CD4-positive, alpha-beta T cell treated with Interleukin-15 for 1 hour (primary cell): ENCODE measurements at places on chromosomes 4 and X.
A peak's percentile ranks its signal among the peaks of the same experiment; 100 is the strongest.

DNA sequence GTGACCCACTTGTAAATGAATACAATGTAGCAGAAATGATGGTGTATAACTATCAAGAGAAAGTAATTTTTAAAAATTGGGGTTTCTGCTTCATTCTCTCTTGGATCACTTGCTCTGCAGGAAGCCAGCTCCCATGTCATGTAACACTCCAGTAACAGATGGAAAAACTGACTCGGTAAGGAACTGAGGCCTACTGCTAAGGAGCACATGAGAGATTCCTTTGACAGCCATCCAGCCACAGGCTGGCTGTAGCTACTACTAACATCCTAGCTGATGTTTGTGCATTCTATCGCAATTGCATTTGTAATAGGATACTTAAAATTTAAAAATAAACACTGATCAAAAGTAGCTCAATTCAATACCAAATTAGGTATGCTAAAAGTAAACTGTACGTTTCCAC is 102.3 kb upstream of the MAB21L2 start:
- no peak for DNase-seq

GRCh38 chr4:8703857-8704495 is 111.4 kb downstream of the CPZ start:
- peak; percentile 9 for DNase-seq

DNA sequence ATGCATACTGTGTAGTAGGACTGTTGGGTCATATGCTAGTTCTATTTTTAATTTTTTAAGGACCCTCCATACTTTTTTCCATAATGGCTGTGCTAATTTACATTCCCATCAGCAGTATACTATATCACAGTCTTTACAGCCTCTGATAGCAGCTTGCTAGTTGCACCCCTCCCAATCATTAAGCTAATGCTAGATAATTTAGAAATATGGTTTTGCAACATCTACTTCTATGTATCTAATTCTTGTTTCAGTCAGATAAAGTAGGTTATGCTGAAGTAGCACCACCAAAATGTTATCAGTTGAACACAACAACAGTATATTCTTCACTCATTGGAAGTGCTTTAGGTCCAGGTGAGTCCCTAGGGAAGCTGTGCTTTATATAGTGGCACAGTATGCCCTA is 522.7 kb upstream of the HTR2C start:
- no peak for DNase-seq

DNA sequence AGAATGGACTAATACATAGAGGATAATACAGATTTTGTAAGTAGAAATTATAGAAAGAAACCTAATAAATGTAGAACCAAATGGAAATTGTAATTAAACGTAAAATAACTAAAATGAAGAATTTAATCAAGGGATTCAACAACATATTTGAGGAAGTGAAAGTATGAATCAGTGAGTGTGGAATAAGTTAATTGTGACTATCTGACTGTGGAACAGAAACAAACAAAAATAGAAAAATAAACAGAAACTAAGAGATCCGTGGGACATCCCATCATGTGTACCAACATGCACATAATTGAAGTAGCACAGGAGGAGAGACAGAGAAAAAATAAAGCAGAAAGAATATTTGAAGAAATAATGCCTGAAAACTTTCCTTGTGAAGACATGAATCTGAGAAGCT is 208.6 kb upstream of the TACR3 start:
- no peak for DNase-seq

GRCh38 chr4:48337731-48338130 is 3.6 kb upstream of the SLAIN2 start:
- no peak for DNase-seq

GRCh38 chr4:139501927-139502899 is 48.3 kb downstream of the RAB33B start:
- no peak for DNase-seq

DNA sequence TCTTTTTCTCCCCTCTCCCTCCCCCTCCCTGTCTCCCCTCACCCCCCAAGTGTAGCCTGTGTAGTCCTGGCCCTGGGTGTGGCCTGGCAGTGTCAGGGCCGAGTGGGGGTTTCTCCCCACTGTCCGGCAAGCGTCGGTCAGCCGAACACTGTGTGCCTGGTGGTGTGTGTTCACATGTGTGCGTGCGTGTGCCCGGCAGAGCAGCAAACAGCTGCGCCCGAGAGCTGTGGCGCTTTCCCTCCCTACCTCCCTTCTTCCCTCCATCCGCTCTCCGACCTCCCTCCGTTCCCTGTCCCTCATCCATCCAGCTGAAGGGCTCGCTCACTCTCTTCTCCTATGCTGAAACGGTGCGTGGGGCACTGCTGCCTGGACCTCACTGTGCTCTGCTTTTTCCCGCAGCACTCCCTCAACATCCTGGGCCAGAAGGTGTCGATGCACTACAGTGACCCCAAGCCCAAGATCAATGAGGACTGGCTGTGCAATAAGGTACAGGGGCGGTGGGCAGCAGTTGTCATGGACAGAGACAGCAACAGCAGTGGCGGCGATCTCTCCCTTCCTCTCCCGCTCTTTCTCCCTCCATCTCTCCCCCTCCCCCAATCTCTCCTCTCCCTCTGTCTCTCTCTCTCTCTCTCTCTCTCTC is 17.4 kb upstream of the UBA1 start:
- DNase-seq = no peak

DNA sequence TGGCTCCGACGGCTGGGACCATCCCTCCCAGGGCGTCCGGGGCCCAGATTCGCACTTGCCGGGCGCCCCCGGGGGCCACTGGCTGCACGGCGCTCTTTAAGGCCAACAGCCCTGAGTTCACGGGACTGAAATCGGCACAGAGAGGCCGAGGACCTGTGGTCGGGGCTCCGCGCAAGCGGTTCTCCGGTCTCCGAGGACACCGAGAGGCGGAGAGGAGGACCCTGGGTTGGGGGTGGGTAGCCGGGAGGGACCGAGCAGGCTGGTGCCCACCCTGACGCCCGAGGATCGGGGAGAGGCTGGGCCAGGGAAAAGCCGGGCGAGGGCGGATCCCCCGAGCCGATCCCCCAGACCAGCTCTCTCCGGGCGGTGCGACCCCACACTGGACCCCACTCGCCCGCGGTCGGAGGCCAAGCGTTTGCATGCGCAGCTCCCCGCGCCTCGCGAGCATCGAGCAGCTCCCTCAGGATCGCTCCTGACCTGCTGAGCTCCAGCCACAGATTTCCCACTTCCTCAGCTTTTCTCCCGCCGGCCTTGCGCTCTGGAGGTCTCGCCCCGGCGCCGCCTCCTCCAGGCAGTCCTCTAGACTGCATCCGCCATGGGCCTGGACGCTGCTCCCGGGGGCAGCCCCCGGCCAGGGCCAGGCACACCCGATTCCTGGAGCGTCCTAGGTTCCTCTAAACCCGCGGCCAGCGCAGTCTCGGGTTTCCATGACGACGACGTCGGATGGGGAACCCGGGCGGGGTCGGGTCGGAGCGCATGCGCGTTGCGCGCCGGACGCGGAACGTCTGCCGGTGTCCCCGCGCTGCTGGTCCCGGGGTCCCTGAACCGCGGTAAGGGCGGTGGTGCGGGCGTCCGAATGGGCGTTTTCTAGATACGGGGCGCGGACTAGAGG is 17.6 kb upstream of the NAT8L start:
- peak; percentile 89 for DNase-seq

DNA sequence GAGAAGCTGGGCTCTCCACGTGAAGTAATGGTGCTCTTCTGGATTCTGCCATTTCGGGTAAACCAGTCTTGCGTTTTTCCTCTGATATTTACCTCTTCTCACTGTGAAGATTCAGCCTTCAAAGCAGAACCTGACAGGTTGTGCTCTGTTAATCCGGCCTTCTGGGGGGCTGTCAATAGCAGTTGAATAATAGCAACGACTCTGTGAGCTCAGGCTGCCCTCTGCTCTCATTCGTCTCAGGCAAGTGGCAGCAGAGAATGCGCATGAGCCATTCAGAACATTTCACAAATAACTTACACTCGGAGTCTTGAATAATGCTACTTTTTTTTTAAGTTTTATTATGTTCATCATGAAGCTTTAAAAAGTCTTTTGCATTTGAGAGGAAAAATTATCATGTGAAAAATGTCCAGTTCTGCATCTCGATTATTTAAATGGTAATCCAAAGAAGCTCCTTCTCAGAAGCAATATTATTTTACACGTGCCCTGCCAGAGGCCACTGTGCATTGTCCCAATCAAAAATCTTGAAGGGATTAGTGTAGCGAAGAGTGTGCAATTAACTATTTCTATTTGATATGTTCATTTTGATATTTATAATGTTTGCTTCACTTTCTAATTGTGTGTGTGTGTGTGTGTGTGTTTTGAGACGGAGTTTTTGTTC is 354.2 kb upstream of the FAT1 start:
- no peak for DNase-seq

GRCh38 chrX:20037186-20037585 is 46.3 kb upstream of the BCLAF3 start:
- DNase-seq = no peak

DNA sequence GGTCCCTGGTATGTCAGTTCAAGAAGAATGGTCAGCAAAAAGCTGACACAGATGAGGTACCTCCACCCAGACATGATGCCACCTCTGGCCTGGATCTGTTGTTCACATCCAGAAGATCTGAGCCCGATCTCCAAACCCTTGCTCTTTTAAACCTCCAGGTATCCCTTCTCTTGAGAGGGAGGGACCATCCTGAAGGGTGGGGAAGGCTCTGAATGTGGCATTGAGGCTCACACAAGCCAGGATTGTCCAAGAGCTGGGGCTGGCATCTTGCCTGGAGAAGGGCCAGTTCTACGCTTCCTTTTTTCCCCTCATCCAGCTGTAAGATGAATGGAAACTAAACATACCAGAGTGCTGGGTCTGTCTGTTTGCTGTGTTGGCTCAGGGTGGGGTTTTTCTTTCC is at the start of gene ITIH6:
TSS of gene ITIH6 (minus strand) at position 119 of the 400 bp plus-strand sequence. CDS start at position 74, 45 bp downstream.
- no peak for DNase-seq

DNA sequence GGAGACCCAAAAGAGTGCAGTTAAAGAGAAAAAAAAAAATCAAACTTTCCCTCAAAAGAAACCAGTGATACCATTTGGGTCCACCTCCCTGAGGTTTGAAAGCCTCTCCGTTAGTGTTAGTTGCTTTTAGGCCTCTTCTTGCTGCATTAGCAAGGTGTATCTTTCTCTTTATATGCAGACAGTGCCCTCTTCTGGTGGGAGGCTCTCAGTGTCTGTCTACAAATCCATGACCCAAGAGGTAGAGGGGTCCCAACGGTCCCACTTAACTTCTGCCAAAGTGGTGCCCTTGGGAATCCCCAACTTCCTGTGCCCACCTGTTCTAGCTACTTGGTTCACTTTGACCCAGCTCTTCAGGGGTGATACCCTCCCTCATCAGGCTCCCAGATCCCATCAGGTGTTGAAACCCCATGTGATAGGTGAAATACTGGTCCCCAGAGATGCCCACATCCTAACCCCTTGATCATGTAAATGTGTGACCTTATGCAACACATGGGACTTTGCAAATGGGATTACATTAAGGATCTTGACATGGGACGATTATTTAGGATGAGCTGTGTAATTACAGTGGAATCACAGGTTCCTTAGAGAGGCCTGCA is 63.7 kb upstream of the CD99 start:
- DNase-seq = no peak

DNA sequence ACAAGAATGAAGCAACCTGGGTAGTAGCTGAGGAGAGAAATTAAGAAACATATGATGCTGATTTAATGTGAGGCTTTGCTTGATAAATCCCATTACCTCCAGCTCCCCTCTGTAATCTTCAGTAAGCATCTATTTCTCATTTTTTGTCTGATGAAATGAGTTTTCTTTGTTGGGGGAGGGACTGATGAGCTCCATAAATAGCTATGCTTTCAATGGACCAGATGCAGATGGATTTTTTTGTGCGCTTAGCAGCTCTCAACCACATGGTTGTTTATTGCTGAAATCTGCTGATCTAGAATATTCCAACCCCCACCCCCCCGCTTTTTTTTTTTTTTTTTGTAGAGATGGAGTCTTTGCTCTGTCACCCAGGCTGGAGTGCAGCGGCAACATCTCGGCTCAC is 1082.0 kb downstream of the RAPGEF2 start:
- DNase-seq = no peak

GRCh38 chrX:80879143-80879542 is 69.5 kb upstream of the BRWD3 start:
- no peak for DNase-seq

DNA sequence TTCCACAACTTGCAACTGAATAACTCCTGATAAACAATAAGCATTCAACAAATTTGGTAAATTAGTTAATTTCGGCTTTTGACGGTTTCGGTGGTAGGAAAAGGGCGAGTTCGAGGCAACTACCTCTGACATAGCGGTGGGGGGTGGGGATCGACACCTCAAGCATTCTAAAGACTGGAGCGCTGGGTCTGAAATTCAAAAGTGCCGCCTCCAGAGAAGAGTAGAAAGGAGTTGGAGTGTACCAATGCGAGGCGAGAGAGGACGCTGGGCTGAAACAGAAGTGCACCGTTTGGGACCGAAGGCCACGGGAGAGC is 725 bp downstream of the SMC1A start:
- DNase-seq = no peak

GRCh38 chrX:46587753-46588171 is 14.2 kb downstream of the CHST7 start:
- no peak for DNase-seq

GRCh38 chr4:110867981-110868720 is 245.3 kb upstream of the PITX2 start:
- no peak for DNase-seq

DNA sequence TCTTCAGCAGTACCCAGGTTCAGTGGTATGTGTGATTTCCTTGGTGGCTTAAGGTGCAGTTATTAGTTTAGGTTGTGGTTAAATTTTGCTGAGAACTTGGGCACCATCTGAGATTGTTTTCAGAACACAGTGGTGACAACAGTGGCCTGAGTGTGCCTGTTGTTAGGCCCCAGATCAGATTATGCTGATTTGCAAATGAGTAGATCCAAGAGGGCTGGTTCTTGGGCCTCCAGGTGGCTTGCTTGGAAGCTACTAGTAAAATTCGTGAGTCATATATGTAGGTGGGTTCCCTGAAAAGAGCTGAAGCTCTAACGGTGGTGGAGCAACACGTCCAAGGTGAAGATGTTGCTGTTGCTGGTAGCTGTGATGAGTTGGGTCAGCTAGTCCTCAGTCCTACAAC is 2619.6 kb downstream of the PCDH7 start:
- no peak for DNase-seq

DNA sequence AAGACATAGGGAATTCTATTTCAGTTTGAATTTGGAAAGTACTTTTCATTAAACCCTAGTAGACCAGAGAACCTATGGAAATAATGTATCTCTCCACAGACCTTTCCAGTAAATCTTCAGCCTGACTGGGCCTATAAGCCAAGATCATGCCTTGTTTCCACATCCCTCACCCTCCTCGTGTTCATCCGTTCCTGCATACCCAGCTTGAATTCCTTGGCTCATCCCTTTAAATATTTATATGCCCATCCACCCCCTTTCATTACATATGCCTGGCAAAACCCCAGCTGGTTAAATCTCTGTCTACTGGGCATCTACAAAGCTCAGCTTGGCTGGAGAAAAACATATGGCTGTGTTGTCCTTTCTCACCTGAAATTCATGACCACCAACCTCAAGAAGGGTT is 32.4 kb downstream of the SLC2A9 start:
- no peak for DNase-seq

DNA sequence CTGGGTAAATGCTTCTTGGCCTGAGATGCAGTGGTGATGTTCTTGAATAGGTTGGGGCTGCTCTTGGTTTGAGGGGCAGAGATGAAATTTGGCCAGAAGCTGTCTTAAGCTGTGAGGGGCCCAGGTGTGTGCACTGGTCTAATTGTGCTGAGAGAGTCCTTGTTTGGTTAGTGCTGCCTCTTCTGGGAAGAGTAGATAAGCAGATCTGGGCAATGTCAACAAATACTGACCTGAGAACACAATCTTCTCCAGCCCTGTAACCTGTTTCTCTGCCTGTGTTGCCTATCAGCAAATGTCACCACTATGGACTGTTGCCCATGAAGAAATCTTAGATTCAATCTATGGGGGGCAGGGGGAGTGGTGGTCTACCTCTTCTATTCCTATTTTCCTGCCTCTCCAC is 17.2 kb upstream of the USP27X start:
- DNase-seq = no peak
